Panc1 (cell line): ENCODE measurements at places on chromosomes 3 and 15.

DNA sequence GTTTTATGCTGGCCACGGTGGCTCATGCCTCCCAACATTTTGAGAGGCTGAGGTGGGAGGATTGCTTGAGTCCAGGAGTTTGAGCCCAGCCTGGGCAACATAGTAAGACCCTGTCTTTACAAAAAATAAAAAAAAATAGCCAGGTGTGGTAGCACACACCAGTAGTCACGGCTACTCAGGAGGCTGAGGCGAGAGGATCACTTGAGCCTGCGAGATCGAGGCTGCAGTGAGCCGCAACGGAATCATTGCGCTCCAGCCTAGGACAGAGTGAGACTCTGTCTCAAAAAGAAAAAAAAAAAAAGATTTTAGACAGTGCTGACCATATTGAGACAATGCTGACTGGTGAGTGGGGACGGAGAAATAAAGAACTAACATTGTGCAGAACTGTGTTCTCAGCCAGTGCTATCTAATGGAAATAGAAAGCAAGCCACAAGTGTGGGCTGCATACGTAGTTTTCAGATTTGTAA is 67.2 kb downstream of the ST6GAL1 start:
- DNase-seq = no peak

DNA sequence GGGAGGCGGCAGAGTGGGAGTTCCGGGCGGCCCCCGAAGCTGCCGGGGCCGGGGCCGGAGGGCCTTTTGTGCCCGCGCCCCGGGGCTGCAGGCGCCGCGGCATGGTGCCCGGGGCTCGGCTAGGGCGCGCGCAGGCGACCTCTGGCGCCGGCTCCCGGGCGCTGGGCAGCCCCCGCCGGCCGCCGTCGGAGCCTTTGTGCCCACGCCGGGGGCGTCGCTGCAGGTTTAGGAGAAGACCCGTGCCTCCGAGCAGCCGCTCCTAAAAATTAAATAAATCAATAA is 299 bp downstream of the PAQR9 start:
- DNase-seq = no peak

- DNase-seq = no peak
These were observed 366.5 kb downstream of the GAP43 start for GRCh38 chr3:115989684-115990421.

GRCh38 chr15:69154684-69155083 is 5.8 kb upstream of the GLCE start:
- no peak for DNase-seq

GRCh38 chr3:159416856-159417255 is 571.8 kb upstream of the IL12A start:
- no peak for DNase-seq

DNA sequence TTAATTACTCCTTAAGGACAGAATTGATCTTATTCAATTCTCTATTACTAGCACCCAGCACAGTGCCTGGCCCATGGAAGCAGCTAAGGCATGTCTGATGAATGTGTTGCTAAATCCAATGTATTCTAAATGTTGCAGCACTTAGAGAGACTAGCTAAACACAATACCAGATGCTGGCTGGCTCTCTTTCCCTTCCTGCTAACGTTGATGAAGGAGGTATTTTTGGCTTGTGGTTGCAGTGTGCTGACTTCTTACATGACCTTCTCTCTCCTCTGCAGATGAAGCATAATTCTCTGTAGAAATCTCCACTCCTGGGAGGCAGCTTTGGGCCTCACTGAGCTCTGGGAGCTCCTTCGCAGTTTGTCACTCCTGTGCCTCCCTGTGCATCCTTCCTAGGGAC is 183.6 kb downstream of the PEX5L start:
- no peak for DNase-seq

DNA sequence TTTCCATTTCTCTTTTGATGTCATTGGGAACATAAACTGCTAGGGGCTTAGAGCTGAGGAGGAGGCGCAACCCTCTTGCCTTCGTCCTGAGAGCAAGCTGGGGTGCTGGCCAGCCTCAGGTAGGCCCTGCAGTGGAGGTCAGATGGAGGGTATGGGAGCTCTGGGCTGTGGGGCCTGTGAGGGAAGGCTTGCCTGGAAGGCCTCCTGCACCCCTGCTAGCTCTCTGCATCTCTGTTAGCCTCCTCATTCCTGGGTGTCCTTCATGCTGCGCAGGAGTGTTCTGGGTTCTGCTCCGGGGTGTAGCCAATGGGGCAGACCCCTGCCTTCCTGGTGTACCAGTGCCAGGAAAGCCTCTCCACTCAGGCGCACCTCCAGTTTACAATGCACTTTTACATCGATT is 11.8 kb downstream of the GP5 start:
- no peak for DNase-seq

GRCh38 chr3:98151241-98151640 is 4.0 kb downstream of the OR5H14 start:
- DNase-seq = no peak

DNA sequence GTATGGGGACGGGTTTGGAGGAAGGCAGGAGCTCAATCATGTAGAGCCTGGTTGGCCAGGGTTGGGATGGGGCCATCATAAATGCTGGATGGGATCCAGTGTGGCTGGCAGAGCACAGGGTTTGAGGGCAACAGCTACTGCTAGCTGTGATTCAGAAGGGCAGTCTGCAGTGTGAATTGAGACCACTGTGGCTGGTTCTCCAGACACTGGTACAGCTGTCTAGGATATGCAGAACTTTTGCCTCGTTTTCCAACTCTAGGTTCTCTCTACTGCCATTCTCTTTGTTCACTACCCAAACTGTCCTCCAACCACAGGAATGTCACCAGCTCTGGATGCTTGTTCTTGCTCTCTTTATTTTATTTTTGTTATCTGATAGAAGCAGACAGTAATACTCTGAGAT is 543.6 kb downstream of the AGBL1 start:
- no peak for DNase-seq

- DNase-seq = no peak
These were observed 110.3 kb downstream of the MYLK start for GRCh38 chr3:123773681-123774431.

- no peak for DNase-seq
These were observed 181.8 kb downstream of the SSR3 start for GRCh38 chr3:156373095-156373494.

GRCh38 chr3:55330756-55331155 is 156.3 kb downstream of the WNT5A start:
- peak; percentile 7 for DNase-seq

DNA sequence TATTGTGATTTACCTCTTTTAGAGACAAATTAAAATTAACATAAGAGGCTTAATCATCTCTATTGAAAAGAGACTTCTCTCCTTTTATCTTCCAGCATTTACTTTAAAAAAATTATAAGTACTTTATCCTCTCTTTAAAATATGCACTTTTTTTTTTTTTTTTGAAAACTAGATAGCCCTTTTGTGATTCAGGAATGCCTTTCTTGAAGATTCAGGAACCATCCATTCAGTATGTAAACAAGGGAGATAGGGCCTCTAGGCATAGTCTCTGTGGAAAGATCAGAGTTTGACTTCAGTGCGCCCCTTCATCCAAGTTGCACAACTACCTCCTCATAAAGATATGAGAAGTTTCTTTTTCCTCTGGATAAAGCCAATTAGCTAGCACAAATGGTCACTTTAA is 1163.7 kb downstream of the SI start:
- no peak for DNase-seq

GRCh38 chr15:37891766-37892368 is 42.6 kb upstream of the TMCO5A start:
- no peak for DNase-seq

- DNase-seq = no peak
These were observed at the start of gene XXYLT1 for GRCh38 chr3:195270817-195271409. TSS of gene XXYLT1 (minus strand) at chr3:195271159. CDS start at chr3:195271058, 101 bp downstream.

GRCh38 chr3:5278666-5279065 is 91.2 kb downstream of the EDEM1 start:
- no peak for DNase-seq

- no peak for DNase-seq
These were observed 53.9 kb upstream of the PAQR5 start for GRCh38 chr15:69244798-69245197.

- no peak for DNase-seq
These were observed 14.7 kb downstream of the BSN start for GRCh38 chr3:49568965-49569364.

DNA sequence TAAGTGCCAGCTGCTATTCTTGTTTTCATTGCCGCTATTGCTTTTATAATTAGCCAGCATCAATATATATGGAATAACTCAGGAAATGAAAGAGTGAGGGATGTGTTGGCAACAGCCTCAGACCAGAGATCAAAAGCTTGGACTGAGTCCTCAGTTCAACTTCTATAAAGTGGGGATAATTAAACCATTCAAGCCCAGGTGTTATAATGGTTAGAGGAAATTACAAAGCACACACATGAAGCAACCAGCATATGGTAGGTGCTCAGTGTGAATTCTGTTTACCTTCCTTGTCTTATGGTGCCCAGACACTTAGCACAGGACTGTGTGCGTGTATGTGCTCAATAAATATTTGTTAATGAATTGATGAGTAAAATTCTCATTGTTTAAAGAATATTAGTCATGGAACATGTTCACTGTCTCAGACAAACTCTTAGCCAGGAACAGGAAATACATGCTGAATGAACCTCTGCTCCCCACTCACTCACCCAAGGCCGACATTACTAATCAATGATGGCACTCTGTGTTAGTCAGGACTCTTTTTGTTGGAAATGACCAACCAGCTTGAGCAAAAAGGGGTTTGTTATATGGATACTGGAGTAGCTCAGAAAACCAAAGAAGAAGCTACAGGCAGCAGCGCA is 16.7 kb upstream of the CCDC174 start:
- no peak for DNase-seq

DNA sequence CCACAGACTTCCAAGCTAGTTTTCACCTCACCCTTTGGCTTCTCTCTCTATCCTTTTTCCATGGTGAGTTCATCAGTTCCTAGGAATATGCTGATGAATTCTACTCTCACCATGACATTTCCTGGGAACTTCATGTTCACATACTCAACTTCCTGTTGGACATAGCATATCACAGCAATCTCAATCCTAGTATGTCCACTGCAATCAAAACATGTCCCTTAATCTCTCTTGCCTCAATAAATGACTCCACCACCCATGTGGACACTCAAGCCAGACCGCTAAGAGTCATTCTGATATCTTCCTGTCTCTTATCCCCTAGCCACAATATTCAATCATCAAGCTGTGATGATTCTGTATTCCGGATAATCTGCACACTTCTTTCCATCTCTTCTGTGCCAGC is 66.7 kb upstream of the MME start:
- no peak for DNase-seq

- DNase-seq = no peak
These were observed 248.1 kb upstream of the TPRG1 start for GRCh38 chr3:188923671-188924070.

- DNase-seq = no peak
These were observed 78.2 kb downstream of the FAIM start for GRCh38 chr3:138686771-138687221.

GRCh38 chr3:59261009-59261408 is 211.2 kb upstream of the CFAP20DC start:
- no peak for DNase-seq

DNA sequence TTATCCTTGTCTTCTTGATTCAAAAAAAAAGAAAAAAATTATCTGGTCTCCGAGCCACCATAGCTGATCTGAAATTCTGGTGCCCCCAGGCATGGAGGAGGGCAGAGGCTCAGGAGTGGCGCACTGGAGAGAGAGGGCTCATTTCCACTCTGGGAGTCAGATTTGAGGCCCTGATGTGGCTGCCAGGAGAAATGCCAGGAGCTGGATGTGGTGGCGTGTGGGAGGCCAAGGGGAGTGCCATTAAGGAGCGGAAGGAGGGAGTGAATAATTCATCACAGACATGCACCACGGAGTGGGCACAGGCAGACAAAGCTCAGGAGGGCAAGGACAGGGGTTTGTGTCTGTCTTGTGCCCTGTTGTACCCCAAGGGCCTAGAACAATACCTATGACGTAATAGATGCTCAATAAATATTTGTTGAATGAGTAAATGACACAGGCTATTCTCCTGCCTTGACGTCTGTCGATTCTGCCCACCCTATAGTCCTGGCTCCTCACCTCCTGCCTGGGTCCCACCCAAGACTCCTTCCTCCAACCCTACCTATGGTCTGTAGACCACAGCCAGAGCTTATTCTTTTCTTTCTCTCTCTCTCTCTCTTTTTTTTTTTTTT is 12.0 kb upstream of the GRIP2 start:
- DNase-seq = no peak

GRCh38 chr3:109707617-109708016 is 370.3 kb upstream of the DPPA4 start:
- no peak for DNase-seq

- no peak for DNase-seq
These were observed at the start of gene PRICKLE2 for GRCh38 chr3:64224826-64225610. TSS of gene PRICKLE2 (minus strand) at chr3:64225466. CDS start at chr3:64198927, 26,539 bp downstream.

DNA sequence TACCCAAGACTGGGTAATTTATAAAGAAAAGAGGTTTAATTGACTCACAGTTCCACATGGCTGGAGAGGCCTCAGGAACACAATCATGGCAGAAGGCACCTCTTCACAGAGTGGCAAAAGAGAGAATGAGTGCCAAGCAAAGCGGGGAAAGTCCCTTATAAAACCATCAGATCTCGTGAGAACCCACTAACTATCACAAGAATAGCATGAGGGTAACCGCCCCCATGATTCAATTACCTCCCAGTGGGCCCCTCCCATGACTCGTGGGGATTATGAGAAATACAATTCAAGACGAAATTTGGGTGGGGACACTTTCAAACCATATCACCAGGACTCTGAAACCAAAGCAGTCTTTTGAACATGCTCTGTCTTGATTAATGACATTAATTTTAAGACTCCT is 7.0 kb downstream of the RTP3 start:
- no peak for DNase-seq

- DNase-seq = no peak
These were observed 83.3 kb downstream of the TRIM42 start for GRCh38 chr3:140761076-140761639.

GRCh38 chr3:134642445-134643149 is 8.2 kb downstream of the KY start:
- DNase-seq = no peak

GRCh38 chr3:72892081-72892775 is 4.4 kb downstream of the GXYLT2 start:
- no peak for DNase-seq

- DNase-seq = no peak
These were observed 53.7 kb downstream of the GALK2 start for GRCh38 chr15:49223536-49224274.

GRCh38 chr15:31489801-31490646 is 163.4 kb downstream of the KLF13 start:
- DNase-seq = no peak
